ENCODE measurements at places on chromosomes 2 and 18.

- DNase-seq = no peak
These were observed 1775.5 kb upstream of the CELF4 start for GRCh38 chr18:39341129-39341528.

DNA sequence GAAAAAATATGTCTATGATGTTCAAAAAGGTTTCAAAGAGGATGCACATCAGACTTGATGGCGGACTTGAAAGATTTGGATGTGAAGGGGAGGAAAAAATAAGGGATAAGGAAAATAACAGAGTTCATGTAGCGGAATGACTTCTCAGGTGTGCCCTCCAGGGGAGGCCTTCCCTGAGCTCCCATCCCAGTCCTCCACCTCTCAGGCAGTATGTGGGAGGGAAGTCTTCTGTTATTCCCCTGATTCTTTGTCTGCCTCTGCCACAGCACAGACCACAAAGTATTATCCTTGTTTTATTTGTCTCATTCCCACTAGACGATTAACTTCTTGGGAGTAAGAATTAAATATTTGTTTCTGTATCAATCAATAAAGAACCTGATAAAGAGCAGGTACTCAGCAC lies 17.7 kb downstream of the COL5A2 start:
- DNase-seq = no peak

DNA sequence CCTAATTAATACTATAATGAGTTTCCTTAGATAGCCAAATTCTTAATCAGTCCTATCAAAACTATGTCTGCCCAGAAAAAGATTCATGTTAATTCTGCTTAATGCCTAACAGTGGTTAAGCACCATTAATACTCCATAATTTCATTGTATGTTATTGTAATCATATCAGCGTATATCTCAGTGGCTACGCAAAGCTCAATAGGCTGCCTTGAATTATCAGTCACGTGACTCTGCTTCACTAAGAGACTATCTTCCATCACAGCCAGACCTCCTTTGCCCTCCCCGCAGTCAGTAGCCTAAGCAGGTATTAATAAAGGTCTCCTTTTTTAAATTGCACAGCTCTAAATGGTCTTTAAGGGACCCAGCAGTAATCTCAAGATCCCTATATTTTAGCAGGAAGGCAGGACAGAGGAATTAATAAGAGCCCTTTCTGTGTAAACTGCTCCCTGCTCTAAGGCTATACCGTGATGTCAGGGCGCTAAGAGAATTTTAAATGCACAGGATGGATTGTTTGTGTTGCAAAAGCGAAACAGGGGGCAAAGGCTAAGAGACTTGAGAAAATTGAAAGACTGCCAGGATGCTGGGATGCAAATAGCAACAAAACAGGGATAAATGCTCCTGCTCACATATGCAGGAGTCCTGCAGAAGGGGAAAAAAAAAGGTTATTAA lies 215.6 kb upstream of the POU3F3 start:
- DNase-seq = no peak

GRCh38 chr2:99877963-99878362 lies 264.4 kb downstream of the AFF3 start:
- no peak for DNase-seq

DNA sequence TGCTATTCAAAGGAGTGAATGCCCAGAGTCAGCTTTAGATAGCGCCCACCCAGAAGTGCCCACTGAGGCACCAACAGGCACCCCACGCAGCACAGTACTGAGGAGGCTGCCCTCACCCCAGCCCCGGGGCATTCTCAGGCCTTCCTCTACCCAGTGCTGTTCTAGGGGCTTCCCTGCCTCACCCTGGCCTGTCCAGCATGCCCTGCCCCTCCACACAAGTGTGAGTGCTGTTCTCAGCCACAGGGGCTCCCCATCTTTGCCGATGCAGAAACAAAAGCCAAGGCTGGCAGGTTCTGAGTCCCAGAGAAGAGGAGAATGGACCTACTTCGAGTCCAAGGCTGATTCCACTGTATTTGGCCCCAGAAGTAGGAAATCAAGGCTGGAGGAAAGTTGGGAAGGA lies 15.8 kb downstream of the BIN1 start:
- no peak for DNase-seq

GRCh38 chr2:176999301-176999700 lies 213.3 kb upstream of the HNRNPA3 start:
- no peak for DNase-seq

DNA sequence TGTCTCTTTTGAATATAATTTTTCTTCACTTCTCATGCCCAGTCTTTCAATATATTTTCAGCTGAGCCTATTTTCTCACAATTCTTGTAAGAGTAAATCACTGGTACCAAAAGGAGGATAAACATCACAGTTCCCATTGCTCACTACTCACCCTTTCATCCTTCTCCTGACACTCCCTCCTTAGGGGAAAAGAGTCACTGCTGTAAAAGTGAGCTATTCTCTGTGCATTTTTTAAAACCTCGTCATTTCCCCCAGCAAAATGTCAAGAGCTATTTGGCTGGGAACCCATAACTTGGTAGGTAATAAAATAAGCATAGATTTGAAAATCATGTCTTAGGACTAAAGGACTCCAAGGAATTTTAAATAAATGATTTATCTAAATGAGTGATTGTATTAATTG lies 340.1 kb upstream of the GYPC start:
- no peak for DNase-seq

GRCh38 chr2:233798335-233799086 lies 20.4 kb downstream of the MROH2A start:
- no peak for DNase-seq

- no peak for DNase-seq
These were observed 154.3 kb downstream of the RNF152 start for GRCh38 chr18:61738488-61738887.

DNA sequence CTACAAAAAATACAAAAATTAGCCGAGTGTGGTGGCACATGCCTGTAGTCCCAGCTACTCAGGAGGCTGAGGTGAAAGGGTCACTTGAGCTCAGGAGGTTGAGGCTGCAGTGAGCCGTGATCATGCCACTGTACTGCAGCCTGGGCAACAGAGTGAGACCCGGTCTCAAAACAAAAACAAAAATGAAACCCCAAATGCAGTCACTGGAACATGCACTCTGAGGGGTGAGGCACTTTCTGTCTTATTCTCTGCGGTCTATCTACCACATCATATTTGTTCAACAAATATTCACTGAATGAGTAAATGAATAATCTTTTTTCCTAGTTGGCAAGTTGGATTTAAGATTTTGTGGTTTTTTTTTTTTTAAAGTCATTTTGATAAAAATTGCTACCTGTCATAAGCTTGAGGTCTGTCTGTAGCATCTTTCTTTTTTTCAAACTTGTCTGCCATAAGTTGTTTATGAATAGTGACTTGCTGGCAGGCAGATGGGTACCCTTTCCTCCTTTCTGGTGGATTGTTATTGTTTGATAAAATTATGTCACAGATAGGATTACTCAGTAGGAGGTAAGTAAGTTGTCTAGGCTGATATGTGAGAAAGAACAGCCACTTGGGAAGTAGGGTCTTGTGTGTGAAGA lies 11.8 kb downstream of the CHRNA1 start:
- no peak for DNase-seq

- DNase-seq = no peak
These were observed 47.3 kb upstream of the ATP6V1B1 start for GRCh38 chr2:70888366-70888922.

- DNase-seq = no peak
These were observed 170.7 kb downstream of the ZNF804A start for GRCh38 chr2:184769023-184769422.

GRCh38 chr18:67813380-67814028 lies 297.0 kb upstream of the DSEL start:
- no peak for DNase-seq

GRCh38 chr18:365651-366050 lies 97.8 kb upstream of the THOC1 start:
- no peak for DNase-seq

- DNase-seq = no peak
These were observed 241.3 kb downstream of the PAX3 start for GRCh38 chr2:222057347-222058073.

- no peak for DNase-seq
These were observed 11.5 kb upstream of the IL1A start for GRCh38 chr2:112795774-112796173.

- DNase-seq = no peak
These were observed 8.4 kb downstream of the PTMA start for GRCh38 chr2:231716666-231717280.

DNA sequence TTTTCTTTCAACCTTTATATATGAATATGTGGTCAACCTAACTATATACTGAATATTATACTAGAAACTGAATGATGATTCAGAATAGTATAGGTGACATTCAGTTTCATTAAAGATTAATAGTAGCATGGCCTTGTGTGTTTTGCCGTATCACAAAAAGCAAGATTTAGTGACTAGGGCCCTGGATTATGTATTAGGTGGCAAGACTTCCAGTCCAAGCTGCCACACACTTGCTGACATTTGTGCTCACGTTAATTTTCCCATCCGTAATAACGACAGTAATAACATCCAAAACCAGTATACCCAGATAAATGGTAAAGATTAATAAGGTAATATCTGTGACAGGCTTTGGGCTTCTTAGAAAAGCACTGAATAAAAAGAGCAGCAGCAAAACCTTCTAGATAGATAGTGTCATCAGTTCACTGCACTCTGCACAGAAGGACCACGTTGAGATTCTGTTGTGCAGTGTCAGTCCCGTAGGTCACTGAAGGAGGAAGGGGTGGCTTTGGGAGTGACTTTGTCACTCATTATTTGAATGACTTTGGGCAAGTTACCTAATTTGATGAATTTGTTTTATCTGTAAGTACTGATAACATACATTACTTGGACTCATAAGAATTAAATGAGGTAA lies 451.7 kb downstream of the PTPRM start:
- DNase-seq = no peak

- peak; percentile 55 for DNase-seq
These were observed at the start of gene SH3RF3 for GRCh38 chr2:109128616-109129355. Gene SH3RF3 (plus strand): TSS chr2:109129205.

DNA sequence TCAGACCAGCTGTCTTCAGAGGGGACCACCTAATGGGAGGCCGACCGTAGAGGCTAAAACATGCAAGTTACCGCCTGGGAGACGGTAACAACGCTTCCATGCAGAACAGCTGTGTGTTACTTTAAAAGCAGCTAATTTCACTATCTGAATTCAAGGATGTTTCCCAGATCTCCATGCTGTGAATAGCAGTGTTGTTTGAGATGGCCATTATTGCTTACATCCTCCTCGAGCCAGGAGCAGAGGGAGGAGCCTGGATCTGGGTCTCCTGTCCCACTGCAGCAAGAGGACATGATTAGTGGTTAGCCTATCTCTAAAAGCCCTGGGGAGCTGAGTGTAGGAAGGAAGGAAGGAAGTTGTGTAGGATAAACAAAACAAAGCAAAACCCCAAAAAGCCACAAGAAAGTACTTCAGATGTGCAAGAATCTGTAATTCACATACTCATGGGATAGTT lies 50.9 kb downstream of the ACTR2 start:
- DNase-seq = no peak

DNA sequence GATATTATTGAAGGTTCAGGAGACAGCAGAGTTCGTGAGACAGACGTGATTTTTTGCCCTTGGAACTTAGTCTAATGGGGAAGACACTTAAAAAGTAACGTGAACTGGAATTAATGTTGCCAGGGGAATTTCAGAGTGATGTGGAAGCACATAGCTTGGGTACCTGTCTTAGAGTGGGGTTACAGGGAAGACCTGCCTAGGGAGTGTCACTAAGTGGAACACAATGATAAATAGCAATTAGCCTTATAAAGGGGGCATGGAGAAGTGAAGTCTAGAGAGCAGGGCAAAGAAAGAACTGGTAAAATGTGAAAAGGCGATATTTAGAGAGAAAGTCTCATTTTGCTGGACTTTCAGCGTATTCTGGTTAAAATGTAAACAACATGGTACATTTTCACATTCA lies 306.0 kb upstream of the TCF4 start:
- no peak for DNase-seq

DNA sequence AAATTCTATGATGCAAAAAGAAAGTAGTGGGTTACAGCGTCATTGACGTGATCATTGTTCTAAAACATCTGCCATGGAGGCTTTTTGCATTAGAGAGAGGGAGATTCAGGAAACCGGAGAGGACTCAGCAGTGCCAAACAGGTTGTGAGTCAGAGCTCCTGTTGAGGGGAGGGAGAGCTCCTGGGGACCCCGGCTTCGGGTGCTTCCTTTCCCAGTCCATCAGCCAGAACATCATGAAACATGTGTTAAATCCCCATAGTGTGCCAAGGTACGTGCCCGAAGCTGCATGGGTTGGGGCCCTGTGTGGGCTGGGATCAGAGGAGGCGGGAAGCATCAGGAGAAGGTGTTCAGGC lies 791 bp upstream of the CYRIA start:
- no peak for DNase-seq

DNA sequence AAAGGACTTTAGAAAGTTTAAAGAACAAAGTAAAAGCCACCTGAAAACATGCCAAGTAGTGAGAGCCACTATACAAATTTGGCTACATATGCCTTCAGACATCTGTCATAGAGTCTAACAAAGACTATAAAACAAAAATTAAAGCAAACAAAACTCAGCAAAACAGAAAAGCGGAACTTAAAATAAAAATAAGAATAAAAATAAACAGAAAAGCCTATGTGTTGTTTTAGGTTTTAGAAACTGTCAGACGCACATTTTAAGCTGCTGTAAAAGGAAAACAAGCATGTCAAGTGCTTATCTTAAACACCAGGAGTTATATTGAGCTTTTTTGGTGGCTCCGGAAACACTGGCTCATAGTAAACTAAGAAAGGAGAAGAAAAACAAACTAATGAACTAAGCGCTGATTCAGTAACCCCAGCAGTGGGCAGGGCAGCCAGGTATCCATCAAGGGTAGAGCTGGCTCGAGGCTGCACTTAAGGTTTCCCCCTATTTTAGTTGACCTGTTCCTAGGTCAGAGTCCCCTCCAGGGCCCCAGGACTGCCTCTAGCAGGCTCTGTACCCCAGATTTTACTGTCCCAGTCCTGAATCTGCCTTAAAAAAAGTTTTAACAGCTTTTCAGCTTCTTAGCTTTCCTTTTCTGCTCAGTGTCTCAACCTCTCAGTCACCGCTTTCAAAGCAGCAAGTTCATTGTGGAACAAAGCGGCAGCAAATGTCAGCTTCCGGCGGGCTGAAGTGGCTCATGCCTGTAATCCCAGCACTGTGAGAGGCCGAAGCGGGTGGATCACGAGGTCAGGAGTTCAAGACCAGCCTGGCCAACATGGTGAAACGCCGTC lies 15.4 kb upstream of the RMC1 start:
- no peak for DNase-seq

DNA sequence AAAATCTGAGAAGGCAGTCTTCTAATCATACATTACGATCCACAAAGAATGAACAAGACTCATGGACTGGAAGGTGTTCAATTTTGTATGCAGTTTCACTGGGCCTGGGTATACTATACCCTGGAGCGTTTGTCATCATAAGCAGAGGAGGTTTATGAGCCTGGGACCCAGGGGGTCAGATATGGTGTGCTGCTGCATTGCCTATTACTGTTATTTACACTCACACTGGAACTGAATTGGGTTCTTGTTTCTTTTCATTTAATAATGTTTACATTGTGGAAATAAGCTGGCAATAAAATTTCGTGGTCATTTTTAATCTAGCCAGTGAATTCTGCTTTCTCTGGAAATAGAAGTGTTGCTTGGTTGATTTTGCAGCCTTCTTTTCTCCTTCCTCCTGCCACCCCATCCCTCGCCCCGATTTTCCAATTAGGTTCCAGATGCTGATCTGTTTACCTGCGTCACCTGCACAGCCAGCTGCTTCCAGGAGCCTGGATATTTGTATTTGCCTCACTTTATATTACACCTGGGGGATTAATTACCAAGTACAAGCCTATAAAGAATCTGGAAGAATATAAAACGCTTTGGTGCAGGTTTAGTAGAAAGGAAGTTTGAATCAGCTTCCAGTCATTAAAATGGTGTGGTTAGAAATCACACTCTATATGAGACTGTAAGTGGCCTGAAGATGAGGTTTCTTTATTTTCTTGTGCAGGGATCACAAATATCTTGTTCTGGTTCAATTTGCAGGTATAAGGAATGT lies 234.4 kb downstream of the SOCS6 start:
- no peak for DNase-seq

GRCh38 chr2:96138179-96139145 lies at the start of gene ASTL:
Gene ASTL (minus strand): TSS chr2:96138502. CDS start chr2:96138436, 66 bp downstream.
- DNase-seq = no peak
